ENCODE measurements at places on chromosomes 2 and 18. TPM values are rescaled to one million over a fixed set of nuclear protein-coding genes. Genes with fewer than 3 reads are reported as not detected.

- no peak for DNase-seq
- H3K27me3 ChIP-seq: no peaks in the 10 kb centered on the region
- H3K4me1 ChIP-seq: peaks cover 73% of the 10 kb centered on the region
- no peaks in the 10 kb centered on the region for H3K36me3 ChIP-seq
Observed at GRCh38 chr2:40128796-40129195, 323.1 kb downstream of the SLC8A1 start.

- no peak for DNase-seq
- no peaks in the 10 kb centered on the region for H3K4me1 ChIP-seq
- no peaks in the 10 kb centered on the region for H3K36me3 ChIP-seq
Observed at GRCh38 chr2:195520671-195521155, 136.3 kb upstream of the SLC39A10 start.

- DNase-seq: no peak
- no peaks in the 10 kb centered on the region for H3K27me3 ChIP-seq
- H3K4me3 ChIP-seq: no peak overlapping the region
- no peaks in the 10 kb centered on the region for H3K4me1 ChIP-seq
- H3K27ac ChIP-seq: no peak overlapping the region
Observed at GRCh38 chr2:67945056-67945455, 117.7 kb downstream of the C1D start.

DNA sequence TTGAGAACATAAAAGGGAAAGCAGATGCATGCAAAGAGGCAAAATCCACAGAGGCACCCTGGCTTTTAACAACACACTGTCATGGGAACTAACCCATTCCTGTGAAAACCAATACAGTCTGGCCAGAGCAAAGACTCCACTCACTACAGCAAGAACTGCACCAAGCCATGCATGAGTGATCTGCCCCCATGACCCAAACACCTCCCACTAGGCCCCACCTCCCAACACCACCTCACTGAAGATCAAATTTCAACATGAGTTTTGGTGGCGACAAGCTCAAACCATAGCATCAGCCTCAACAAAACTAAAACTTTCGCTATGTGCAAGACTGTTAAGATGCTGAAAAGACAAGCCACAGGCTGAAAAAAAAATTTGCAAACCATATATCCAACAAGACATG lies 162.8 kb downstream of the SMAD2 start:
- no peak for DNase-seq
- no peak overlapping the region for H3K4me3 ChIP-seq
- H3K27ac ChIP-seq: no peak overlapping the region
- H3K27me3 ChIP-seq: no peaks in the 10 kb centered on the region
- no peaks in the 10 kb centered on the region for H3K4me1 ChIP-seq

GRCh38 chr18:45488645-45489044 lies 126.6 kb upstream of the SLC14A2 start:
- H3K4me3 ChIP-seq: no peak overlapping the region
- H3K27ac ChIP-seq: no peak overlapping the region
- H3K36me3 ChIP-seq: no peaks in the 10 kb centered on the region
- no peaks in the 10 kb centered on the region for H3K4me1 ChIP-seq
- no peak for DNase-seq
- H3K27me3 ChIP-seq: no peaks in the 10 kb centered on the region

The SLC16A14 gene
- 0.71 TPM for total RNA-seq

- no peaks in the 10 kb centered on the region for H3K36me3 ChIP-seq
- no peaks in the 10 kb centered on the region for H3K4me1 ChIP-seq
- H3K27me3 ChIP-seq: no peaks in the 10 kb centered on the region
- H3K4me3 ChIP-seq: no peak overlapping the region
- DNase-seq: no peak
Observed at GRCh38 chr18:39604836-39605235, 2039.2 kb upstream of the CELF4 start.

The HOXD8 gene
- total RNA-seq: 10.2 TPM

The DCDC2C gene
- not detected for total RNA-seq

DNA sequence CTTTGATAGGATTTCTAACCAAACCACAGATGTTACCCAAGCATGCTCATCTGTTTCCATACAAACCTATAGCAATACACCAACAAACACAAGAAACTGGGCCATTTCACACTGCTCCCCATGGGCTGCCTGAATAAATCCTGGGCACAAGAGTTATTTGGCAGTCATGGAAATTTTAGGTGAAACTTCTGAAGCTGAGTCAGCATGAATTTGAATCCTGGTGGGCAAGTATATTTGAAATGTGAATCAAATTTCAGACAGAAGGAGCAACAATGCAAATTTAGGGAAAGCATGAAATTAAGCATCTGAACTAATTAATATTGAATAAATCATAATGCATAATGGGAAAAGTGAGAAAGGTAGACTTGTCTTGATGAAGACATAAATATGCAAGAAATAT lies 15.9 kb upstream of the TRIM43 start:
- no peak for DNase-seq
- H3K4me1 ChIP-seq: no peaks in the 10 kb centered on the region
- no peaks in the 10 kb centered on the region for H3K36me3 ChIP-seq
- no peak overlapping the region for H3K4me3 ChIP-seq
- no peak overlapping the region for H3K27ac ChIP-seq
- H3K27me3 ChIP-seq: no peaks in the 10 kb centered on the region

The CCDC85A gene
- total RNA-seq: 1.9 TPM

The OSBPL6 gene
- total RNA-seq: 2.2 TPM

DNA sequence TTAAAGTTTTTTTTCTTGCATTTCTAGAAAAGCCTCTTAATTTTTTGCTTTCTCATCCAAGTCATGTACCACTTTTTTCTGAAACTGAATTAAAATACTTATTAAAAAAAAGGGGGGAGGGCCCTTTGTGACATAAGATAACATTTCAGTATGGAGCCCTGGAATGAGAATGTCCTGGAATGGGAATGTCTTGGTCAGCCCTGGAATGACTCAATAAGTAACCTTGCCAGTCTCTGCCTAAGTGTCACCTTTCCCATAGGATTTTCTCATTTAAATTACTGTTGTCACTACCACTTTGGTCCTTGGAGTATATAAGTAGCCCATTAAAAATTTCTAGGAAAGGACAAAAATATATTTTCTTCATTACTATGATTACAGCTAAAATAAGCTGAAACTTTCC lies 4.7 kb downstream of the UBXN2A start:
- H3K4me1 ChIP-seq: peaks cover 10% of the 10 kb centered on the region
- H3K27ac ChIP-seq: no peak overlapping the region
- no peak overlapping the region for H3K4me3 ChIP-seq
- DNase-seq: no peak

Data from sigmoid colon (tissue), 7 donors.